ENCODE measurements at places on chromosomes 2 and 18.

DNA sequence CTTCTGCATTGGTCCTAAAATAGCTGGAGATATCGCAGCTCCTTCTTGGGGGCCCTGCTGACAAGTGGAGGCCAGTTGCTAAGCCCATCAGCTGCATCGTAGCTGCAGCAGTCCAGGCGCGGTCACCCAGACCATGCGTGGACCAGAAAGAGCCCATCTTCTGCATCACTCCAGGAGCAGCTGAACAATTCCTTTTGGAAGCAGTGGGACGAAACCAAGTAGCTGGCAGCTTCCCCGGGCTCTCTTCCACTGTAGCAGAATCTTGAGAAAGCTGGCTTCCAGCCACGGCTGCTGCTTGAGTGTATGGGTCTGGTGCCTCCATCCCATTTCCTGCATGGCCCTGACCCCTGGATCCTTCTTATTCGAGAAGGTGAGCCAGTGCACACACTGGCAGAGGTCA lies 22.2 kb upstream of the CAB39 start:
- DNase-seq: peak; percentile 6

DNA sequence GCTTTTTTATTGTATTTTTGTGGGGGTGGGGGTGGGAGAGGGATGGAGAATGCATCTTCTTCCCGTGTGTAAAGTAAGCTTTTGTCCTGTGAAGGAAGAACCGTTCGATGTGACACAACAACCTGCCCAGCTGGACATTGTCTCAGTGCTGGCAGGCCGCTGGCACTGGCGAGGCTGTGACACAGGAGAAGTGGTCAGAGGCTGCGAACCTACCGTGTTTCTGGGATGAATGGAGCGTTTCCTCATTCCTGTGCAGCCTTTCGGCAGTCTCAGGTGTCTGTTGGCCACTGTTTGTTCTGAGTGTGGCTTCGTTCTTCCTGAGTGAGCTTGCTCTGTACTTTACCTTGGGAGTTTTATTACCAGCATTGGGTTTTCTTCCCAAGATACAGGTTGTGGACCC lies 8.0 kb downstream of the RAMP1 start:
- DNase-seq: no peak

GRCh38 chr2:32844253-32844652 lies 102.5 kb upstream of the LTBP1 start:
- DNase-seq: no peak

DNA sequence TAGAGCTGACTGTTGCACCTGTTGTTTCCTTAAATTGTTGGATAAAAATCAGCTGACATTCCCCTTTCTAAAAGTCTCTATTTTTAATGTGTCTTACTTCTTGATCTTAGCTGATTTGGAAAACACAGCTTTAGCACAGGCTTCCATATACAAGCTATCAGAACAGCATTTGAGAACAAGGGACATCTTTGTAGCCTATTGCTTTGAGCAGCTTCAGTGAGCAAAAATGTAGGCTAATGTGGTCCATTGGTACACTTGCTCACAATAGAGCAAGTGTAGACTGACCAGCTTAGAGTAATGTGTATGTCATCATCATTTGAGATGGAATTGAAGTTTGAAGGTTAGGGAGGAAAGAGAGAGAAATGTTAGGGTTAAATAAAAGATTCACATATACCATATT lies 7.0 kb downstream of the INPP1 start:
- DNase-seq: peak; percentile 50

- no peak for DNase-seq
Measured at GRCh38 chr2:112836695-112837117, at the start of gene IL1B. IL1B (minus strand) TSS chr2:112836779; CDS start chr2:112836229, 550 bp downstream.

All from hippocampal formation (tissue), 2 donors.